NCI-H69 (cell line): ENCODE measurements at places on chromosomes 13 and 19.

DNA sequence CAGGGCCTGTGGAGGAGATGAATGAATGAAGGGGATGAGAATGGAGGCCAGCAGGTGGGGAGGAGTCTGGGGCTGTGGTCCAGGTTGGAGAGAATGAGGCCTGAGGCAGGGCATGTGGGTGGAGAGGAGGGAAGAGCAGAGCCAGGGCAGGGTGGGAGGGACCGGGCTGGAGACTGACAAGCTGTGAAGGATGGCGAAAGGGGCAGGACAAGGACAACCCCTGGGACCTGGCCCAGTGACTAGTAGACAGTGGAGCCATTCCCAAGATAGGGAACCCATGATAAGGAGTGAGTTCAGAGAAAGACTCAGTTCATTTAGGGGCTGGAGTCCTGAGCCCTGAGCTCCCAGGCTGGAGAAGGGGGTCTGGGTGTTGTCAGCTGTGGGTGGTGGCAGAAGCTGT lies 3.0 kb downstream of the PTH2 start:
- DNase-seq, result no peak

- no peak for DNase-seq
Observed at GRCh38 chr19:35281303-35281702, 1.0 kb upstream of the HAMP start.

DNA sequence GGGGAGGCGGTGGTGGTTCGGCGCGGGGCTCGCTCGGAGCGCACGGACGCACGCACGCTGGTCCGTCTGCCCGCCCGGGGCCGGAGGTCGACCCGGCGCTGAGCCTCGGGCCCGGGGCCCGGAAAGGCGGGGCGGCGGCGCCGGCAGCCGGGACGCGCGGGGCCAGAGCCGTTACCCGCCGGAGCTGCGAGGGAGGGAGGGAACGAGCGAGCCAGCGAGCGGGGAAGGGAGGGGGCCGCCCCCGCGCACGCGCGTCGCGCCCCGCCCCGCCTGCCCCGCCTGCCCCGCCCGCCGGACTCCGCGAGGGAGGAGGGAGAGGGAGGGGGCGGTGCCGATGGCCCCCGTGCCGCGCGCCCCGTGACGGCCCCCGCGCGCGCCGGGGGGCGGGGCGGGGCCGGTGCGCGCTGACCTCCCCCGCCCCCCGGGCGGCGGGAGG lies 15.0 kb downstream of the CIC start:
- DNase-seq, result peak; percentile 96

GRCh38 chr19:2804156-2805004 lies 15.3 kb upstream of the ZNF554 start:
- DNase-seq, result no peak

DNA sequence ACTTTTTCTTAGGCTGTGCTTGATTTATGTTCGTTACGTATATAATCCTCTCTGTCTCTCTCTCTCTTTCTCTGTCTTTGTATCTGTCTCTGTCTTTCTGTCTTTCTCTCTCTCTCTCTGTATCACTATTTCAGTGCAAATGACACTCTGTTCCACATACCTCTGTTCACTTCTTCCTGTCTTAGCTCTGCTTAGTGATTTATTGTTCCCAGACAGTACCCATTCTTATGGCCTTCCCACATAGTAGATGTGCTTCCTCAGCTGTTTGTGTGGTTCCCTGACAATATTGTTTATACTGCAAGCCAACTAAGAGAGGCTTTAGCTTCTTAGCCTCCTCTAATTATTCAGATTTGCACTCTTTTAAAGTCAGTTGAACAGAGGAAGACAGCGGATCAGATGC lies 1244.2 kb downstream of the DIAPH3 start:
- no peak for DNase-seq

- DNase-seq, result no peak
Observed at GRCh38 chr19:33290956-33291622, 11.2 kb downstream of the CEBPA start.

- peak; percentile 46 for DNase-seq
Observed at GRCh38 chr19:28710278-28710677, 502.7 kb downstream of the UQCRFS1 start.

- no peak for DNase-seq
Observed at GRCh38 chr13:95381212-95381527, 79.9 kb upstream of the ABCC4 start.

GRCh38 chr13:28220166-28220565 lies 81.8 kb downstream of the PAN3 start:
- no peak for DNase-seq

GRCh38 chr13:113052206-113052605 lies 53.4 kb upstream of the F7 start:
- no peak for DNase-seq
